ENCODE measurements at places on chromosomes 1 and 21.

DNA sequence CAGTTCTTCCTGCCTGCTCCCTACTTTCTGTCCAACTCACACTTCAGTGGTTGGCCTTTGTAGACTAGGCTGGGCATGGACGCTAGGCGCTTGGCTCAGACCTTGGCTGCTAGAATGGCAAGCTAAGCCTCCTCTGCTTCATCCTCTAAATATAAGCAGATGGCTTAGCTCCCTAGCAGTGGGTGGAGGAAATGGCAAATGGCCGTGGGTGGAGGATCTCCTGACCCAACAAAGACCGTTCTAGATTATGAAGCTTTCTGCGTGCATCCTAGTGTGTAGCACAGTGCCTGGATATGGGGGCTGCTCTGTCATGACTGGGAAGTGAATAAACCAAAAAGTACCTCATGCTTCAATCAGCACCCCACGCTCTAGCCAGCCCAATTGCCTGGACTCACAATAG, 10.4 kb upstream of the ETV3L start:
- no peak for DNase-seq

DNA sequence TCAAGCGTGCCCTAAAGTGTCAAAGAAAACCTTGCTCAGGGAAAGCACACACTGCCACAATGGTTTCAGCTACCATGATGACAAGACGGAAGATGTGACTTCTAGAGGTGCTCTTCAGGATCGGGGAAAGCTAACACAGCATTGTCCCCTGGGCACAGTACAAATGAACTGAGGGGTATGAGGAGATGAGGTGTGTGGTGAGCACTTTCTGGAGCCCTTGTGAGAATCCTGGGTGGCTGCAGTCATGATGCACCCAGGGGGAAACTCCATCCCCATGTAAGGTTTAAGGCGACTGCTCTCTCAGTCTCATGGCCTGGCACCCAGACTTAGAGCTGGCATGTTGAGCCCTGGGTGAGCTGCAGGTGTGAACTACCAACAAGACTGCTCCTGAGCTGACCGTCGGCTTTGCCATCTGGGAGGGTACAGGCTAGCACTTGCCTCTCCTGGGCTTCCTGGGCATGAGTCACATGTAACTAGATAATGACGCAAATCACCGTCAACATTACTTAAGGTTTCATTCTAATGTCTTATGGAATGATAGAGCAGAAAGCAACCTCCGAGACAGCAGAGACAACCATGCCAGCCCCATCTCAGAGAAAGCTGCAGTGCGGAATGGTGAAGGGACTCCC, 144.6 kb downstream of the CLIC6 start:
- peak; percentile 44 for DNase-seq

DNA sequence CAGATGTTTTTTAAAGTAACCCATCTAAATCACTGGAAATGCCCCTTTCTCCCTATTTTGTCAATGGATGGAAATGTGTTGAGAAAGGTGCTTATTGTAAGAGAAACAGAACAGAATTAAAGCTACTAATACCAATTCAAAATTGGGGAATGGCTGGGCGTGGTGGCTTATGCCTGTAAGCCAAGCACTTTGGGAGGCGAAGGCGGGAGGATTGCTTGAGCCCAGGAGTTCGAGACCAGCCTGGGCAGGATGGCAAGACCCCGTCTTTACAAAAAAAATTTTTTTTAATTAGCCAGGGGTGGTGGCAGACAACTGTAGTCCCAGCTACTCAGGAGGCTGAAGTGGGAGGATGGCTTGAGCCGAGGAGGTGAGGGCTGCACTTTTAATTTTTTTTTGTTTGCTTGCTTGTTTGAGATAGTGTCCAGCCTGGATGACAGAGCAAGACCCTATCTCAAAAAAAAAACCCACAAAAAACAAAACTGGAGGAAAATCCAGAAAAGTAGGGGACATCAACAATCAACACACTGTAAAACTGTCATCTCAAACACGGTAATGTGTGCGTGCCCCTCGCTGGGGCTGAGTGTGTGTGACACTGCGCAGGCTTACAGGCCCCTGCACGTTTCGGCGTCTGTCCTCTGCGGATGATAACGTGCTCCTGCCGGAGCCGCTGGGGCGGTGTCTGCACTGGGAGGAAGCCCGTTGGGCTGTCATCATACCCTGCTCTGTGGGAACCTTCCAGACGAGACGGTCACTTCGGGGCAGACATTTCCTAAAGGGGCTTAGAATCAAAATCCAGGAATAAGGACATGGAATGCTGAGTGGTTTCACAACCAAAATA, 11.6 kb upstream of the POFUT2 start:
- no peak for DNase-seq

DNA sequence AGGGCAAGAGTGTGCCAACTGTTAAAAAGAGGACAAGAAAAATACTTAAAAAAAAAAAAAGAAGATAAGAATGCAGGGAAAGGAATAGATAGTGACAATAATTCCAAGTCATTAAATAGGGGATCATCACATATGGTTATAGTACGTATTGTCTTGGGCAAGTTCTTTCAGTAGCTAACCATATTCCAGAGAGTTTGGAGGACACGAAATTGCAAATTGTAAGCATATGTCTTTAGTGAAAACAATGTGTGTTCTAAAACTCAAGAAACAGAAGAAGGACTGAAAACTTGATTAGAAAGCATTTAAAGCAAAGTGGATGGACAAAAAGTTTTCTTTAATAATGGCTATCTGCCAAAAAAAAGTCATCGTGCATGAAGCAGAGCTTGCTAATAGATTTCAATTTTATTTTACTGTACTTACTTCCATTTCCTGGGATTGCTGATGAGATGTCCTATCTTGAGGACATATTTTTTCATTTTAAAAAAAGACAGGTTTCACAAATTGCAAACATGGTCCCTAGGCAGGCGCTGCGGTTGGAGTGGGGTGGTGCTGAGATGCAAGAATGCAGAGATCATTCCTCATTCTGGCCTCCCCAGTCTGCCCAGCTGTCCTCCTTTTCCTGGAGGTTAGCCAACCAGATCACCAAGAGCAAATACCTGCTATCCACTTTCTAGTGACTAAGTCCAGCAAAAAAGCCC, 11.9 kb downstream of the TSPAN2 start:
- DNase-seq: no peak

DNA sequence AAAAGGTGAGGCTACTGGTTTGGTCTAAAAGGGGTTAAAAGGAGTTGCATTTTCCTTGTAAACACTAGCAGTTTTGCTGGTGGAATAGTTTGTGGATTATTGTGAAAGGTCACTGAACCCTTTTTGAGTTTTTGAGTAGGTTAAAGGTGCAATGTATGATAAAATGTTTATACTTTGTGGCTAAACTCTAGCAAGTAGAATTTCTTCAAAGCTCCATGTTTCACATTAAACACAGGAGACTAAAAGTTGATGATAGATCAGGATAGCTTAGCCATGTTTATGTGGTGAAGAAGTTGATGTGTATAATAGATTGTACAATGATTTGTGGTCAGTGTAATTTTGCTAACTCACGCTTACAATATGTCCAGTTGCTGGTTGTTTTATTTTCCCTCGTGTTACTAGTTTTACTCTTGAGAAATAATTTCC, 13.1 kb downstream of the ZNF326 start:
- DNase-seq: no peak

DNA sequence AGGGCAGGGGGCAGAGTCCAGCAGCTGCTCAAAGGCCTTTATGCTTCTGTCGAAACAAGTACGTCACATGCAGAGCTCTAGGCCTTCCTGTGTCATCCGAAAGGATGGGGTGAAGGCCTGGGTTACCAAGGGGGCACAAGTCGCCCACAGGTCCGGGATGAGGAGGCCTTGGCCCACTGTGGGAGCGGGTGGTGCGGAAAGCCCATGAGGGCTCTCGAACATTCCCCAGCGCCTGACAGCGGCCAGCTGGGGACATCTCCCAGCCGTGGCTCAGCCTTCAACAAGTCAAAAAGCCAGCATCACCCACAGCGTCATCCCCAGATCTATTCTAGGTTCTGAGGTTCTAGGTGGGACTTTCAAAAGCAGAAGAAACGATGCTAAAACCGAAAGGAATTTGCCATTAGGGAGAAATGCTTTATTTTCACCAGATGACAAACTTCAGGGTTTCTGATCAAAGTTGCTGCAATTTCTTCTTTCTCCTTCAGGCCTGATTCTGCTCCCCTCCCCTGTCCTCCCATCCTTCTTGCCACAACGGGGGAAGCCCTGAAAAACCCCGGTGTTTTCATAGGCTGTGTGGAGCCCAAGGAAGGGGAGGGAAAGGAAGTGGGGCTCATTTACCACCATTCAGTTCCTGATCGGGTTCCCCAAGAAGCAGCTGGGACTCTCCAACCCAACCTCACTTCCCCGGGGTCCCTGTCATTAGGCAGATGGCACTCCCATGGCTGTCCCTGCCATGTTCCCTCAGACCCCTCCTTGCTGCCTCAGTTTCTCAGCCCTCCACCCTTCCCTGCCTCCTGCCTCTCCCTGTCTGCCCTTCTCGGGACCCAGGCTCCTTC, 17.6 kb downstream of the GPR137B start:
- DNase-seq: no peak

GRCh38 chr1:183630748-183631147, 4.8 kb downstream of the ARPC5 start:
- no peak for DNase-seq

GRCh38 chr1:247849616-247850015, 7.4 kb upstream of the TRIM58 start:
- DNase-seq: no peak

GRCh38 chr1:150621497-150622302, 7.7 kb downstream of the ENSA start:
- peak; percentile 79 for DNase-seq

- peak; percentile 93 for DNase-seq
Observed at GRCh38 chr1:63746129-63746864, 27.5 kb upstream of the ROR1 start.
